CD4-positive, CD25-positive, alpha-beta regulatory T cell (primary cell): ENCODE measurements at places on chromosomes 5 and 9. TPM values are rescaled to one million over a fixed set of nuclear protein-coding genes. Genes with fewer than 3 reads are reported as not detected.
A peak's percentile ranks its signal among the peaks of the same experiment; 100 is the strongest.

- H3K36me3 ChIP-seq: no peaks in the 10 kb centered on the region
- DNase-seq: no peak
- no peaks in the 10 kb centered on the region for H3K4me1 ChIP-seq
- H3K27ac ChIP-seq: no peak overlapping the region
- no peaks in the 10 kb centered on the region for H3K27me3 ChIP-seq
Observed at GRCh38 chr9:116499434-116499833, 187.7 kb upstream of the TRIM32 start.

Gene AK3
- 42.7 TPM for polyA plus RNA-seq

GRCh38 chr5:78887384-78888118 is 97.6 kb downstream of the ARSB start:
- H3K4me3 ChIP-seq: no peak overlapping the region
- H3K36me3 ChIP-seq: no peaks in the 10 kb centered on the region
- no peaks in the 10 kb centered on the region for H3K27me3 ChIP-seq
- no peak overlapping the region for H3K27ac ChIP-seq
- DNase-seq: peak; percentile 28
- H3K4me1 ChIP-seq: no peaks in the 10 kb centered on the region

DNA sequence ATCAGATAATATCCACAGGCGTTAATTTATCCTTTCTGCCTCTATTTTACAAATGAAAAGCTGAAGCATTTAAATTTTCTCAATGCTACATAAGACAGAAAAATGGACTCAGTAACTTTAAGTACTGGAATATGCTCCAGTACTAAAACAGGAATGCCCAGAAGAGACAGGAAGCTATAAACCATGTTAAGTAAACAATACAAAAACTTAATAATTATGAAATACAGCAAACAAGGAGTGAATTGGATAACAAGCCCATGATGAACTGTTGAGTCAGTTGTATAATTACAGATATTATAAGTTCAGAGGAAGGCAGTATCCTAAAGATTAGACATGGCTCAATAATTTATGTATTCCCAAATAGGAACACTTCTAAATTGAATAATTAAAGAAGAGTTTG is 148.5 kb downstream of the CHSY3 start:
- no peak overlapping the region for H3K27ac ChIP-seq
- no peak overlapping the region for H3K4me3 ChIP-seq
- H3K36me3 ChIP-seq: no peaks in the 10 kb centered on the region
- H3K27me3 ChIP-seq: no peaks in the 10 kb centered on the region
- DNase-seq: no peak
- no peaks in the 10 kb centered on the region for H3K4me1 ChIP-seq

DNA sequence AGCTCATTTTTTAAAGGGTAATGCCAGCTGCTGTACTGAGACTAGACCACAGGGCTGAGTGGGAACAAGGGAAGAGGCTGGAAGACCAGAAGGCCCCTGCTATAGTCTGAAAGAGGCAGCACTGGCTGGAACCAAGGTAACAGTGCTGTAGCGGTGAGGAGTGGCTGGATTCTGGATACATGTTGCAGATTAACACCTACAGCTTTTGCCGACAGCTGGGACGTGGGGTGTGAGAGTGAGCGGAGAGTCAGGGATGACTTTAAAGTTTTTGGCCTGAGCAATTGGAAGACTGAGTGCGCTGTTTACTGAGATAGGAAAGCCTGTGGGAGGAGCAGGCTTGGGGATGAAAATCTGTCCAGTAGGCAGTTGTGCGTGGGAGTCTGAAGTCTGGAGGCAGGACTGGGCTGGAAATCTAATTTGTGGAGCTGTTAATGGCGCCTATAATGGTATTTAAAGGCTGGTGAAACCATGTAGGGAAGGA is 26.5 kb downstream of the AQP7 start:
- no peak overlapping the region for H3K27ac ChIP-seq
- no peaks in the 10 kb centered on the region for H3K4me1 ChIP-seq
- no peak overlapping the region for H3K4me3 ChIP-seq
- no peaks in the 10 kb centered on the region for H3K27me3 ChIP-seq
- DNase-seq: no peak

DNA sequence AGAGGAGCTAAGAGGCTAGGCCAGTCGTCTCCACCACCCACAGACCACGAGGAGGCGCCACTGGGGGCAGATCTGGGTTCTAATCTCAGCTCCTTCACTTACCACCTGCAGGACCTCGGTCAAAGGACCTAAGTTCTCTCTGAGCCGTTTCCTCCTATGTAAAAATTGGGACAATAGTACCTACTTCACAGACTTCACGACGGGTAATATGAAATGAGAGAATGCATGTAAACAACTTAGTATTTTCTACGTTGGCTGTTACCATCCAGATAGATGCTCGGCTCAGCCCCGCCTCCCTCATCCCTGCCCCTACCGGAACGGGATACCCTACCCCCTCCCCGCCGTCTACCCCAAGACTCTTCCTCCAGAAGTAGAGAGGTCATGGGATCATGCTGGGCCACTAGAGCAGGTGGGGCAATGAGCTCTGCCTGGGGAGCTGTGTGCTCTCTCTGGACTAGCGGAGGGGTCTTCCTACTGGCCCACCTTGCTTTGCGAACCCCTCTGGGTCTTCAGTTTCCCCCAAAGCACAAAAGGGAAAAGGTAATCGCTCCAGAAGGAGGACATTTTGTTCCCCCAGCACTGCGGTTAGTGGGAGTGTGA is 541 bp downstream of the GNPDA1 start:
- H3K4me3 ChIP-seq: peak overlapping the region; percentile 85
- no peaks in the 10 kb centered on the region for H3K36me3 ChIP-seq
- H3K27me3 ChIP-seq: no peaks in the 10 kb centered on the region
- H3K4me1 ChIP-seq: peaks cover 54% of the 10 kb centered on the region

GRCh38 chr5:59562756-59563389 is 330.7 kb downstream of the PDE4D start:
- H3K27me3 ChIP-seq: no peaks in the 10 kb centered on the region
- DNase-seq: peak; percentile 30
- H3K4me3 ChIP-seq: no peak overlapping the region
- no peak overlapping the region for H3K27ac ChIP-seq
- no peaks in the 10 kb centered on the region for H3K4me1 ChIP-seq
- H3K36me3 ChIP-seq: no peaks in the 10 kb centered on the region

DNA sequence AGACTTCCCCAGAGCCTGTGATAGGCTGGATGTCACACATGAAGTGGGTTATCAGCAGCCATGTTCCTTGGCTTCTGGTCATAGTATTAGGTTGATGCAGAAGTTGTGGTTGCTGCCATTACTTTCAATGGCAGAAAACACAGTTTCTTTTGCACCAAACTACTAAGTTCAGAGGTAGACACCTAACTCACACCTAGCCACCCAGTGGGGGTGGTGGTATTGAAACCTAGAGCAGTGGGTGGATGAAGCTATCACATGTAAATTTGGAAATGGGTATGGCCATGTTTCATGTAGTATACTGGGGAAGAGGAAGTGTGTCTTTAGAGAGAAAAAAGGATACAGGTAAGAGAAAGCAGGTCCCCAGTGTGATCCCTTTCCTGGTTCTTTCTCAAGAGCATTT is 347.9 kb upstream of the SEMA6A start:
- DNase-seq: no peak
- no peak overlapping the region for H3K27ac ChIP-seq
- H3K4me3 ChIP-seq: no peak overlapping the region
- H3K27me3 ChIP-seq: no peaks in the 10 kb centered on the region
- no peaks in the 10 kb centered on the region for H3K36me3 ChIP-seq
- H3K4me1 ChIP-seq: no peaks in the 10 kb centered on the region

- H3K36me3 ChIP-seq: no peaks in the 10 kb centered on the region
- H3K27ac ChIP-seq: no peak overlapping the region
Observed at GRCh38 chr5:150458802-150459557, 9.4 kb upstream of the RPS14 start.

GRCh38 chr5:58893551-58893950 is 310.7 kb downstream of the RAB3C start:
- no peak overlapping the region for H3K4me3 ChIP-seq
- H3K4me1 ChIP-seq: no peaks in the 10 kb centered on the region
- no peak for DNase-seq
- no peaks in the 10 kb centered on the region for H3K27me3 ChIP-seq
- H3K27ac ChIP-seq: no peak overlapping the region

Gene STING1
- polyA plus RNA-seq: 170 TPM

DNA sequence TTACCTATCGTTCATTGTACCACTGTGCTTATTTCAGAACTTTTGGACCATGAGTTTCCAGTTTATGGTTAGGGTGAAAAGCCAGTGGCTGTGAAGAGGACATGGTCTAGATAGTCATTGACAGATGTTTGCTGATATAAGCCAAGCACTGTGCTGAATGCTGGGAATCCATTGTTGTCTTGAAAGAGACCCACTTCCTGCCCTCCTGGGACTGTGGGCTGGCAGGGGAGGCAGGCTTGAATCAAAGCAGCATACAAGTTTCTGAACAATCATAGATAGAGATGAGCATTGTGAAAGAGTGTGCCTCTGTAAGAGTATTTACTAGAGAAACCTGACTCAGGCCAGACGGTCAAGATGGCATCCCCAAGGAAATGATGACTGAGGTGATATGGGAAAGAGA is 73.4 kb downstream of the NMUR2 start:
- peaks cover 2% of the 10 kb centered on the region for H3K27me3 ChIP-seq
- no peaks in the 10 kb centered on the region for H3K4me1 ChIP-seq
- no peak overlapping the region for H3K4me3 ChIP-seq
- H3K36me3 ChIP-seq: no peaks in the 10 kb centered on the region
- H3K27ac ChIP-seq: no peak overlapping the region

- no peaks in the 10 kb centered on the region for H3K4me1 ChIP-seq
- no peaks in the 10 kb centered on the region for H3K27me3 ChIP-seq
- H3K36me3 ChIP-seq: no peaks in the 10 kb centered on the region
- no peak for DNase-seq
- H3K4me3 ChIP-seq: no peak overlapping the region
Observed at GRCh38 chr9:83043597-83043996, 19.3 kb downstream of the RASEF start.

GRCh38 chr5:80777347-80778287 is 122.8 kb upstream of the DHFR start:
- no peak overlapping the region for H3K4me3 ChIP-seq
- H3K27ac ChIP-seq: no peak overlapping the region
- H3K4me1 ChIP-seq: no peaks in the 10 kb centered on the region
- peaks cover 15% of the 10 kb centered on the region for H3K36me3 ChIP-seq
